ENCODE measurements at places on chromosomes 7 and 10.
A peak's percentile ranks its signal among the peaks of the same experiment; 100 is the strongest.

GRCh38 chr10:102069071-102069470, 3.9 kb downstream of the HPS6 start:
- DNase-seq: peak; percentile 39

DNA sequence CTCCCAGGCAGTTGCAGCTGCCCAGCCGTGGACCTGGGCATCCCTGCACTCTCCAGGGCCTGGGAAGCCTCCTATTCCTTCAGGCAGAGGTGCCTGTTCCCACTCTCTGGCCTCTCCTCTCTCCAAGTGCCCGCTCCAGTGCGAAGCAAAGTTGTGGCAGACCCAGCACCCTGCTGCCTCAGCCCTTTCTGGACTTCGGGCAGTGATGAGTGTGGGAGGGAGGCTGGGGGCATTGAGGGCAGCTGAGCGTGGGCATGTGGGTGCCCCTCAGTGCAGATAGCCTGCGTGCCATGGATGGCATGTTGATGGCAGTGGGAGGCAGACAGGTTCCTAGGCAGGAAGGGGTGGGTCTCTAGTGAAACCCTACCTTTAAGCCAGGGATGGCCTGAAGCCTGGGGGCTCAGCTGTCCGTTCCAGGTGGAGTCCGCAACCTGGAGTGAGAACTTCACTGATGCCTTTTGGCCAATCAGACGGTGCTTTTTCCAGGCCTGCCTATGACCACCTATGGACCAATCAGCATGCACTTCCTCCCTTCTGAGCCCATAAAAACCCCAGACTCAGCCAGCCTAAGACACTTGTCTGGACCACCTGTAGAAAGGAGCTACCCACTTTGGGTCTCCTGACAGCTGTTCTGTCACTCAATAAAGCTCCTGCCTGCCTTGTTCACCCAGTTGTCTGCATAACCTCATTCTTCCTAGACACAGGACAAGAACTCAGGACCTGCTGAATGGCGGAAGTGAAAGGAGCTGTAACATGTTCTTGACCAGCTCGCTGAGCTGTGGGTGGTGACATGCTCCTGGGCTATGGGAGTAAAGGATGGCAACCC, 26.1 kb downstream of the SVIL start:
- no peak for DNase-seq

DNA sequence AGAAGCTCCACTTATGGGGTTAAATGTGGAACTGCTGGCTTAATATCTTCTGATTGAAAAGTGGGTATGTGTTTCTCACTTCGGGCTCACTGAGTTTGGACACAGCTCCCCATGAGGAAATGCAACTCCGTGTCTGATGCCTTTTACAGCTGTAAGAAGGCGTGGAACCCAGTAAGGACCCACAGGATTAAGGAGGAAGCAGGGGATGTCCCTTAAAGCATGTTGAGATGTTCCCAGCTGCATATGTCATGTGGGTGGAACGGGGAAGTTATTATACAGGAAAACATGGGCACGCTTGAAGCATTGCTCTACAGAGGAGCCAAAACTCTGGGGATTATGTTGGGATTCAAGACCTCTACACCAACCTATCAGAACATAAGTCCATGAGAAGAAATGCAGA, 224.4 kb downstream of the NEBL start:
- DNase-seq: no peak

GRCh38 chr10:6514180-6514579, 65.9 kb downstream of the PRKCQ start:
- no peak for DNase-seq

DNA sequence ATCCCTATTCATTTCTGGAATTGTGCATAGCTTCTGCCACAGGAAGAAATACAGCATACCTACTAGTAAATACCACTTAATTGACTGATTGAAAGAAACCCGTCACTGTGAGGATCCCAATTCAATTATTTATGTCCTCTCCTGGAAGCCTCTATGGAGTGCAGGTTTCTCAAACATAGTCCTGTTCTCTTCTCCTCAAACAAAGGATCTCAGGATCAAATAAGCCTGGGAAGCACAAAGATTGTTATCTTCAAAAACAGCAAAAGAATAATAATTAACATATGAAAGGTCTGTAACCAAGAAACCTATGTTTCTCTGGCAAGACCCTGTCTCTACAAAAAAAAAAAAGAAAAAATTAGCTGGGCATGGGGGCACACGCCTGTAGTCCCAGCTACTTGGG, 127.3 kb downstream of the KCNMA1 start:
- no peak for DNase-seq

- DNase-seq: no peak
Observed at GRCh38 chr10:128957221-128957620, 509.8 kb upstream of the MGMT start.

DNA sequence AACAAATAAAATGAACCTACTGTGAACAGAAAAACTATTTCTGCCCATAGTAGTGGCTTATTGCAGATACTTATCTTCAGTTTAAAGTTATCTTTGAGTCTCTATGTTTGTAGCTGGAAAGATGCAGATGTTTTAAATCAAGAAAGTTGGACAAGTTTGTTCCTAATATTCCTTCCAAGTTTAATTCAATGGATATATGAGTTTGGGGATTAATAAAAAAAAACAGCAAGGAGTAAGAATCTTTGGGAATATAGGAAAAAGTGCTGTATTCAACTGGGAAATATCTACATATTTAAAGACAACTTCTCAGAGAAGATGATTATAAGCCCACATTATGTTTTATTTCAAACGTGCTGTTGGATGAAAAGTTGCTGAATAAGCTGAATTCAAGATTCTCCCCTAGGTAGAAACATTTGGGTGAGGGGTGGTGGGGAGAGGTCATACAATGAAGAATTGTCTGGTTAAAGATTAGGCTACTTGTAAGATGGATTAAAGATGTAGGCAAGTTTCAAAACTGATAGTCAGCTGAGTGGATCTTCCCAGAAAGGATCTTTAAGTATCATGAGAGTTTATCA, 1135.2 kb downstream of the CNTNAP2 start:
- no peak for DNase-seq

- no peak for DNase-seq
Observed at GRCh38 chr7:105719395-105719794, 138.1 kb upstream of the EFCAB10 start.

- DNase-seq: no peak
Observed at GRCh38 chr10:78165172-78165571, 131.5 kb downstream of the RPS24 start.

- no peak for DNase-seq
Observed at GRCh38 chr7:69937097-69937496, 338.8 kb downstream of the AUTS2 start.

GRCh38 chr10:23284674-23285335, 59.8 kb downstream of the C10orf67 start:
- DNase-seq: no peak

DNA sequence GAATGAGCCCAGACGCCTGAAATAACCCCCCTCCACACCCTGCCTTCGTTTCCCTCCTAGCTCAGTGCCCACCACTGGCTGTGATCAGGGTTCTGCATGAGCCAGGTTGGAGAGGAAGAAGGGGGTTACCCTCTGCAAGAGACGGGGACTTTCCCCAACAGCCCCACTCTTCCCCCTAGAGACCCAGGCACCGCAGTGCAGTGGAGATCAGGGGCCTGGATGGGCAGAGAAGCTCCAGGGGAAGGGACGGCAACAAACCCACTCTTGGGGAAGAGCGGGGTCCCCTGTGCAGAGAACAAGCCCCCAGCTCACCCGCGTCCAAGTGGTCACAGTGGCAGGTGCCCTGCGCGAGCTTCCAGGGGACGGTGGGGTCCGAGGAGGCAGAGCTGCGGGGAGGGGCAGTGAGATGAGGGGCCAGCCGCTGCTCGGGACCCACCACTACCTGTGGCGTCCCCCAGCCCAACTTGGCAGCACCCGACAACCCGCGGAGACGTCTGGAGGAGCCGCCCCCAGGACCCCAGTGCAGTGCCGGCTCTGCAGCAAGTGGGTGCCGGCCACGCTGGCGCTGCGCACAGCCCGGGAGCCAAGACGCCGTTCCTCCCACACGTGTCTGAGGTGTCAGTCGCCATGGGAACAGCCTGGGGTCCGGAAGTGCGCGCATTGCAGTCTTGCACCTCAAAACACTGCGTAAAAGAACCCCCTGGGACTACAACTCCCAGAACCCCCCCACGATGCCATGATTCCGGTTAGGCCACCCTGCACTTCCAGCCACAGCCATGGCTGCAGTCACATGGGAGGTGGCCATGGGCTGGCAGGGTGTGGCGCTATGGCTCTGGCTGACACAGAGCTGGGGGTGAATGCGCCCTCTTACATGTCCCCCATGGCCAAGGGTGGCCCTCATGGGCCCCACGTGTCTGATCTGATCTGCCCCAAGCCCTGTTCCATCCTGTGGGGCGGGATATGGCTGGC, 45.8 kb upstream of the WIPI2 start:
- no peak for DNase-seq

DNA sequence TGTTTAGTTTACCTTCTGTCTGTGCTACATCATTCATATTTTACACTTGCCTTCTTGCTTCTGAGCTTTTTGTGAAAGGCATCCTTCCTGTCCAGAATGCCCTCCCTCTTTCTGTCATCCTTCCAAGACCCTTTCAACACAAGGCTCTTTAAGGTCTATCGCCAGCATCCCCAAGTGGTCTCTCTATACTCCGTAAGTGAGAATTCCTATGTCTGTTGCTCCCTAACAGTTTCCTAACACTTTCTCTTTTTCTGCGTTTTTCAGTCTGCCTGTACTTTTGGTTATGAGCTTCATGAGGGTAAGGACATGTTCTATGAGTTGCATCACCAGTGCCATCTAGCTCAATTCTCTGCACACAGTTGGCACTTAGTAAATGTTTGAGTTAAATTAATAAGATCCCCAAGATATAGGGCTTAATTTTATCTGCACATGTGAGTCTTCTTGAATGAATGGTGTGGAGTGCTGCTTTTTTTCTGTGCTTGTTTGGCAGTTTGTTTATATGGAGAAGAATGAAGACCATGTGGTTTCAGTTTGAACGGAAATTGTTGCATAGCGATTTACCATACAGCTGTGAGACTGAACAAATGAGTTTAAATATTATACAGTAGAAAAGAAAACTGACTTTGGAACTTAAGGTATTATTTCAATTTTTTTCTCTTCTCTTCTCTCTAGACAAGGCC, 29.4 kb downstream of the RABGEF1 start:
- DNase-seq: no peak

DNA sequence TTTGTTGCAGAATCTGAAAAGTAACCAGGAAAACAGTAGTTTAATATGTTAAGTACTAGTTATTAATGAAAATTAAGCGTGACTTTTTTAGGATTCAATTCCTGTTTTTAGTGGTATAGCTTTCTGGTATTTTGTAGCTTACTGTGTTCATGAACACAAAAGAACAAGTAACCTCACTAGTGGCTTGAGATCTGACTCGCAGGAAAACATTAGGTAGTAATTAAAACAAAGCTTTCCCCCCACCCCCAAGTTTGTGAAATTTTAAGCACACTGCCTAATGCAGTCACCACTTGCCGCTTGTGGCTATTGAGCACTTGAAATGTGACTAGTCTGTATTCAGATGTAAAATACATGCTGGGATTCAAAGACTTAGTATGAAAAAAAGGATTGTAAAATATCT, 102.5 kb upstream of the RPA3 start:
- no peak for DNase-seq

- DNase-seq: no peak
Observed at GRCh38 chr7:80896906-80897598, 21.8 kb downstream of the SEMA3C start.

GRCh38 chr7:120990468-120991118, 2.1 kb downstream of the CPED1 start:
- no peak for DNase-seq

- DNase-seq: no peak
Observed at GRCh38 chr7:134024739-134025138, 102.4 kb upstream of the LRGUK start.

DNA sequence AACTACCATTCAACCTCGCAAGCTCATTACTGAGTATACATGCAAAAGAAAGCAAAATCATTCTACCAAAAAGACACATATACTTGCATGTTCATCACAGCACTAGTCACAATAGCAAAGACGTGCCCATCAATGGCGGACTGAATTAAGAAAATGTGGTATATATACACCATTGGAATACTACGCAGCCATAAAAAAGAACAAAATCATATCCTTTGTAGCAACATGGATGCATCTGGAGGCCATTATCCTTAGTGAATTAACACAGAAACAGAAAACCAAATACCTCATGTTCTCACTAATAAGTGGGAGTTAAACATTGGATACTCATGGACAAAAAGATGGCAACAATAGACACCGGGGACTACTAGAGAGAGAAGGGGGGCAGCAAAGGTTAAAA, 6.4 kb downstream of the TRDMT1 start:
- DNase-seq: no peak

GRCh38 chr7:116227678-116228239, 17.4 kb downstream of the TES start:
- DNase-seq: no peak

- DNase-seq: no peak
Observed at GRCh38 chr7:3860932-3861331, 559.9 kb downstream of the SDK1 start.

DNA sequence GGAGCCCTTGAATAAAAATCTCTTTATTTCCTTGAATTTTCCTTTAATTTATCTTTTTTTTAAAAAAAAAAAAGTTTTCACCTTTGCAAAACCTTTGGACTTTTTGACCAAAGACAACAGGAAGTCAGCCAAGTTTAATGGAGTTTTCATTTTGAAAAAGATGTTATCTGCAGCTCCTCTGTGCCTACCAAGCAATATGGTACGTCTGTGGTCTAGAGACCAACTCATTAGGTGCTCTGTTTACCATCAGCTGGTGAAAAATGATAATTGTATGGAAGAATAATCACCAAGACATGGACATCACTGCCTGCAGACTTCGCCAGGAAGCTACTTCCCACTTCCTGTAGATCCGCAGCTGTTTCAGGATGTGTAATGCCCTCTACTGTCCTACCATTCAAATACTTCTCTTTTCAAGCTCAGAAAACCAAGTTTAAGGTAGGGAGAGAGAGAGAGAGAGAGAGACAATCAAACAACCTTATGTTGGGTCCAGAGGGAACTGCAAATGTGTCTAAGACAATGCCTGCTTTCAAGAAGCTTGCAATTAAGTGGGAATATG, 18.7 kb downstream of the PLXNA4 start:
- peak; percentile 18 for DNase-seq

- DNase-seq: no peak
Observed at GRCh38 chr7:55970978-55971377, 6.6 kb downstream of the NIPSNAP2 start.

Data from inflammatory macrophage treated with lipopolysaccharide for 1 hour (primary cell).